ENCODE measurements at places on chromosomes 7 and 10.

GRCh38 chr10:131724169-131724545 lies 176.7 kb upstream of the PPP2R2D start:
- no peak for DNase-seq

DNA sequence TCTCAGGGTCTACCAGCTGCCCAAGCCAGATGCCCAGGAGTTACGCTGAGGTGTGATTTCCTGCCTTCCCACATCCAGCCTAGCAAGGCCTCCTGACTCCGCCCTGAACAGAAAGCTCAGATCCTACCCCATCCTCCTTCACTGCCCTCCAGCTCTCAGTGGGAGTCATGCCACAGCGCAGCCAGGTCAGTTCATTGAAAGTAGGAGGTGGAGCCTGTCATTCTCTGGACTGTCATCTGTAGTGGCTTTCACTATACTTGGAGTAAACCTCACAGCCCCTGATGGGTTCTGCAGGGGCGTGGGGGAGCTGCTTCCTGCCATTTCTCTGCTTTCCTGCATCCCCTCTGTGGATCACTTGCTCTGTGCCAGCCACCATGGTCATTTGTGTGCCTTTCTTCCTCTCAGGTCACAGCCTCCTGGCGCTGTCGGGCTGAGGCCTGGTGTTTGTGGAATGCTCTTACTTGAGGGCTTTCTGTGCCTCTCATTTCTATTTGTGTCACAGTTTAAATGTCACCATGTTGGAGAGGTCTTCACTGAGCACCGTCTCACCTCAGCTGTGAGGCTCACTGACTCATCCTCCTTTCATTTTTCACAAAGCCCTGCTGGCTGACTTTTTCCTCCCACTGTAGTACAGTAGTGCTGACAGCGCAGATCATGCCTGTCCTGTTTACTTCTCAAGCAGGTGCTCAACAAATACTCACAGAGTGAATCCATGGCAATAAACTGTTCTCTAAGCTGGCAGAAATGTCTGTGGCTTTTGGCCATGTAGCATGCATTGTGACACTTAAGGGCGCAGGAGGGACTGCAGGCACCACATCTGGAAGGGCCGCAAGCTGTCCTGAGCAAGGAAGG lies 61.0 kb upstream of the TMEM248 start:
- peak; percentile 24 for DNase-seq

DNA sequence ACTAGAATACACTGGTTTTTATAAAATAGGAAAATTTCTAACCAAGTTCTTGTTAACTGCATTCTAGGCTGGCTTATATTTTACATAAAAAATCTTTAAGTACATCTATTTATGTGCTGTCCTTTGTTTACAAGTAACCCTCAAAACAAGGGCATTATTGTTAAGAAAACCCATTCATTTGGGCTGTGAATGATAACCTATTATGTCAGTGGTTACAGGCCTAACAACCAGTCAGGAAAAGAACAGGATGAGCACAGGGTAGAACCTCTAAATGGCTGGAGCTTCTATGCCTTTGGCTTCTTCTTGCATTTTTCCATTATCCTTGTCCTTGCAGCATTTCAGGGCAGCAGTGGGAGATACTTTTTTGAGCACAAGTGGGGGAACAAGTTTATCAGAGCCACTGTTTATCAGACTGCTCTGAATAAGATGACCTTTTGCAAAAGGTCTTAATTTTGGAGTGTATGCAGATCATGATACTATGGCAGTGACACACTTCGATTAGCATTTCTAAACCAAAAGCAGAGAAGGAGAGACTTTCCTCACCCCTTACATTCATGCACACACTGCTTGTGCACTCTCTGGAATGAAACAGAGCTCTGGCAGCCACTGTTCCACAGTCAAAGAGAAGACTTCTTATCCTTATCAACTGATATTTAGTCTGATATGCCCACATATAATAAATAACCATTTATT lies 10.9 kb downstream of the GPR37 start:
- no peak for DNase-seq

- no peak for DNase-seq
These were observed 39.9 kb upstream of the LYZL1 start for GRCh38 chr10:29249018-29249417.

DNA sequence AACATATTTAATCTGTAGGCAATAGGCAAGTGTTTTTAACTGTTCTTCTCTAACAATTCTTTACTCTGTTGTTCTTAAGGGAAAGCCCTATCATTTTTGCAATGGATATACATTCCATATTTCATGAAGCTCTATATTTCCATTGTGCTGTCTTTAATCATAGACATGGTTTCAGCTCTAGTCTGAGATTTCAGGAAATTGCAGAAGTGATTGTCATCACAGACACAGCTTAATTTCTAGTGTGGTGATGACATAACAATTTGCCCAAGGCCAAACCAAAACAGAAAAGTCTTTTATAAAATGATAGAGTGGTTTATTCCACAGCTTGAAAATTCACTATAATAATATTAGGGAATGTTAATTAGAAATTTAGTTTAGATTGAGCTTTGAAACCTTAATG lies 494.1 kb upstream of the SEMA3A start:
- no peak for DNase-seq

GRCh38 chr10:94194256-94194655 lies 168.5 kb downstream of the NOC3L start:
- DNase-seq = no peak

DNA sequence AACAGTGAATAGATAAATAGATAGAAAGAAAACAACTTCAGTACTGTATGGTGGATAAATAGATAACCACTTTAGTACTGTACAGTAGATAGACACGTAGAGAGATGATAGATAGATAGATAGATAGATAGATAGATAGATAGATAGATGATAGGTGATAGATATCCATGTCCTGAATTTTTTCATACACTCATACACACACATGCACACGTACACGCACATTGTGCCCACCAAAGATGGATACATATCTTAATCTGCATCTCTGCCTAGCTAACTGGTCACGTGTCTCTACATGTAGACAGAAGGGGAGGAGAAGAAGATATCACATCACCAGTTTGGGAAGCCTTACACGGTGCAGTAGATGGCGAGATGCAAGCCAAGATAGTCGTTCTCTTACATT lies 99.2 kb downstream of the ARID5B start:
- no peak for DNase-seq

DNA sequence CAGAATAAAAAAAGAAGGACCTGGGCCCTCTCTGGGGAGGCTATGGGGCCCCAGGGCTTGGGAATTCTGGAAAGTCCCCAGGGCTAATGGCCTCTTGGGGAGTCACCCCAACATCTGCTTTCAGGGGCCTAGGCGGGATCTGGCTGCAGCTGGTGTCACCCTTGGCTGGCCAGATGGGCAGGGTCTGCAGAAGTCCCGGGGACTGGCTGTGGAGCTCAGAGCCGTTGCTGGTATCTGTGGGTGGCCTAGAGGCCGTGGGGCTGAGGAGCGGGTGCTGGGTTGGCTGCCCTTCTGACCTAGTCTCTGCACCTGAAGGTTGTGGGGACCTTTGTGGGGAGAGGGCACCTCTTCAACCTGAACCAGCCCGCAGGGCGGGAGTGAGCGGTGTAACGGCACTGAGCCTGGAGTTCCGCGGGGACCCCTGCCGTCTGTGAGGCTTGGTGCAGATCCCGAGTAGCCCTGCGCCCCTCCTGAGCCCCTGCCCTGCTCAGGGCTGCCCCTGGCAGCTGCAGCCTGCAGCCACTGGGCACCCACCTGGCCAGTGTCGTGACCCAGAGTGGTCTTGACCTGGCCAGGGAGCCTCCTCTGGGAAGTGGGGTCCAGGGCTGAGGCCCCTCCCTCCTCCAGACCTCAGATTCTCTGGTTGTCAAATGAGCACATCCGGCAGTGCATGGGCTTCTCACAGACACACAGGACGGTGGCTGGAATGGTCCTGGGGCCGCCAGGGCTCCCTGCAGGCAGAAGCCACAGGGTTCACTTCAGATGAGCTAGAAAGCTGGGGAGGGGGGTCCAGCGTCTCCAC lies 51.5 kb downstream of the UNCX start:
- no peak for DNase-seq

- DNase-seq = no peak
These were observed 75.7 kb downstream of the PTPRE start for GRCh38 chr10:127982601-127983000.

- no peak for DNase-seq
These were observed 571.2 kb downstream of the PTPRN2 start for GRCh38 chr7:158016180-158017097.

GRCh38 chr10:99661377-99661763 lies 2.1 kb downstream of the ENTPD7 start:
- DNase-seq = no peak

- DNase-seq = no peak
These were observed 17.9 kb upstream of the BAIAP2L1 start for GRCh38 chr7:98418636-98419315.

DNA sequence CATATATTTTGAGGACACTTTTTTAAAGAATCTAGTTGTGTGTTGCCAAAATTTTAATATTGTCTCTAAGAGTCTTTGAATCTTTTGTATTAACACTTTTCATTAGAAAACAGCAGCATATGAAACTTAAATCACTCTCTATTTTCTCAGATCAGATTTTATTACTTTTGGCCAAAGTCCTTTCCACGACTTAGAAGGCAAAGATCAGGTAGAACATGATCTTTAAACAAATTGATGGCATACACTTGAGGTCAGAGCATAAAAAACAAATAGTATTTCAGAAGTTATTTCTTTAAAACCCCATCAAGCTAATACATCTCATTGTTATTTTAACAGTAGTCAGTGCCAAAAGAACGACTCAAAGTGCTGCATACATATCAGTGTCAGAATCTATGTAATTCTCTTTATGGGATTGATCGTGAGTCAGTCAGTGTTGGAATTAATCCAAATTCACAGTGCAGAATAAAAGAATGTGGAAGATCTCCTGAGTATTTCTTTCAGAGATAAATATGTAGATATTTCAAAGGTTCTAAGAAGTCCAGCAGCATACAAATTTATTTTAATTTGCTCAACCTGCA lies 9.6 kb upstream of the AGMO start:
- DNase-seq = no peak

- DNase-seq = peak; percentile 27
These were observed 33.1 kb downstream of the HBP1 start for GRCh38 chr7:107201795-107202450.

- DNase-seq = no peak
These were observed 36.8 kb upstream of the NUB1 start for GRCh38 chr7:151304856-151305255.

Data from CD4-positive, alpha-beta T cell treated with Interleukin-21 for 1 hour (primary cell).